Activated T-cell treated with anti-CD3 and anti-CD28 coated beads, Interleukin-2, amount 50 U/mL, for 24 hours (primary cell): ENCODE measurements at places on chromosomes 12 and 14.

GRCh38 chr12:117502633-117503032, 141.2 kb upstream of the NOS1 start:
- no peak for DNase-seq

DNA sequence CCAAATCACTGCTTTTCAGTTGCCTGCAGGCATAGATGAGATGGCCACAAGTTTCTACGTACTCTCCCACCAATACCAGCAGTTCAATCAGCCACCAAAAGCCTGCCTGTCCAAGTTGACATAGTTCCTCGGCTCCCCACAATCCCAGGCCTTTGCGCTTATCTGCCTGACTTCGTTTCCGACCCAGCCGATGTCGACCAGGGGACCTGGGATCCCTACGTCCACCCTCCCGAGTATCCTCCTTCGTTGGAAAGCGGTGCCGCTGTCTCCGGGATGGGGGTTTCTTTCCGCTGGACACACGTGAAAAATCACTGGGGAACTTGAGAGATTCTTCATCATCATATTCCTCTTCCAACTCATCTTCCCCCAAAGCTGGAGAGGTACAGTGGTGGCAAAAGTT, 1.6 kb downstream of the DNAJC14 start:
- no peak for DNase-seq

GRCh38 chr12:92277795-92278194, 132.1 kb upstream of the BTG1 start:
- no peak for DNase-seq

DNA sequence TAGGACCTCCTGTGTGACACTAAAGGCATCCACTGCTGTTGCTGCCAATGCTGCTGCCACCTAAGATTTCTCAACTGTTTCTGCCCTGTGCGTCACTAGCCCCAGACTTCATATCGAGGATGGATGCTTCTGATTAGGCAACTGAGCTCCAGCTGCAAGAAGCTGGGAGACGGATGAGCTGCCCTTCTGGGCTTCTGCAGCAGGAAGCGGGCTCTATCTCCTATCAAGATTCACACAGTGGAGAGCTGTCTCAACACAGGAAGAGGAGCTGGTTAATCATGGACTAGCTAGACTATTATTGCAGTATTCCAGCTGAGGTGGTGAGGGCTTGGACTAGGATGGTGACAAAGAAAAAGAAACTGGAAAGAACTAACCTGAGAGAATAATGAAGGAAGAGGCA, 59.2 kb upstream of the PELI2 start:
- DNase-seq, result no peak

GRCh38 chr12:124655048-124655697, 87.8 kb upstream of the NCOR2 start:
- no peak for DNase-seq

GRCh38 chr12:63086149-63086915, 64.7 kb downstream of the AVPR1A start:
- no peak for DNase-seq

DNA sequence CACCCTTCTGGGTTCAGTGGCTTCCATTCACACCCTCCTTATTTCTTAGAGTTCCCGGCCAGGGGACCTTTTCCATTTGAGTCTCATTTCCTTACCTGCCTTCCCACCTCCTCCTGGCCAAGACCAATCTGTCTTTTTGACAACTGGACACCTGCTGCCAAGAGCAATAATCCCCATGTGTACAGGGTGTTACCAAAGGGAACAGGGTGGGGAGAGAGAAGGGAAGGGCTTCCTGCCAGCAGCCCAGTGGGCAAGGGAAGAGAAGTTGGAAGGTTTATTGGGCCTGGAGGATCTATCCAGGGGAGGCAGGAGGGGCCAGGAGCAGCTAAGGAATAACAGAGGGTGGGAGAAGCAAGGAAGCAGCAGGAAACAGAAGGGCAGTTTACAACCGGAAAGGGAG, 346.2 kb downstream of the C12orf75 start:
- DNase-seq, result no peak

DNA sequence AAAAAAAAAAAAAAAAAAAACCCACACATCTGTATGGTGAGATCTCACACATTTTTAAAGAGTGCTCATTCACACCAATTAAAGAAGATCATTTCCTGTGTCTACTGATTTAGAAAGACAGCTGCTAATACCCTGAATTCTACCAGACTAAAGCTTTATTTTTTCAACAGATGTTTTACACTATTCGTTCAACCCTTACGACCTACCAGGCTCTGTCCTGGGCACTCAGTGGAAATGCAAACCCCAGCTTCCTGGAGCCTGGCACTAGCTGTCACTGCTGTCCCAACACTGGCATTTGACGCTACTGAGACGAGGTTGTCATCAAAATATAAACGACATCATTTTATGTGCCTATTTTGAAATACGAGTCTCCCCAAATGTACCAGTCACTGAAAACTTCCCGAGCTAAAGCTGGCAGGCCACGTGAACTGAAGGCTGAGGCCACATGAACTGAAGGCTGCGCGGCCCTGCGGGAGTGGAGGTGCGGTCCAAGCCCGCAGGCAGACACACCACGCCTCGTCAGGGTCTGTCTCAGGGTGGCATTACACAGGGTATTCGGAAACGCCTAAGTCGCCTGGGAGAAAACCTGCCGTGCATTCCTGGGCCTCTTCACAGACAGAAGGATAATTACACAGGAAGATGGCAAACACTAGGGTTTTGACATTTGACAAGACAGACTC, 27.2 kb downstream of the SLC15A4 start:
- DNase-seq, result no peak

DNA sequence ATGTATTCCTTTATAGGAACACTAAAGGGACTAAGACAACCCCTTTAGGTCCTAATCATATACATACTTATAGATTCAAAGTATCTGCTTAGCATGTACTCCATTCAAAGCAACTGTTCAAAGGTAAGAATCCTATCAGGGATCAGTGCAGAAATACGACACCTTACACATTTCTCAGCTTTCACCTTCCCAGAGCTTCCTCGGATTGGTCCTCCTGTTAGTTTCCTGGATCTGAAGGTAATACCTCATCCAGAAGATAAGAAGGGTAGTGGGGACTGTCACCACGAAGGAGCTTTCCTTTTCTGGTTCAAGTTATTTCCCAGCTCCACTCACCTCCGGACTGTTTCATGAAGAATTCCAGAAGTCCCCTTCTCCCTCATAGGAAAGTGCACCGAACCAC, 38.0 kb downstream of the RCOR1 start:
- no peak for DNase-seq

GRCh38 chr12:14111230-14111865, 129.9 kb upstream of the GRIN2B start:
- no peak for DNase-seq

GRCh38 chr12:21296348-21296747, 38.4 kb downstream of the SLCO1A2 start:
- DNase-seq, result no peak

- DNase-seq, result no peak
Observed at GRCh38 chr12:22366181-22366580, 31.7 kb upstream of the ST8SIA1 start.

GRCh38 chr12:51493281-51493680, 68.7 kb downstream of the SLC4A8 start:
- no peak for DNase-seq

- DNase-seq, result no peak
Observed at GRCh38 chr12:33253178-33253577, 186.4 kb downstream of the SYT10 start.

DNA sequence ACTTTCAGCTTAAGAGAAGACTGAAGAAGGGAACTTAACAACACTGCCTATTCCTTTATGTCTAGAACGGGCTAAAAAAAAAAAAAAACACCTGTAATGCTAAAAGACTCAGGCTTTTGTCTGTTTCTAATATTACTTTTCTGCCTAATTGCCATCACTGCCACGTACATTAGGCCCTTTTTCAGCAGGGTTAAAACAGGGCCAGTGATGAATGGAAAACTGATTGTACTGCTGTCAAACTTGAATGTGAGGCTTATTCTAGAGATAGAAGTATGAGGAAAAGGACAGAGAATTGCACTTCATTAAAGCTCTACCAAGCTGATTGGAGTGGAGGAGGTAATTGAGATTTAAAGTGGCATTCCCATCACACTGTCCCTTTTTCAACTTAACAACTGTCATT, 535.8 kb downstream of the PRKD1 start:
- no peak for DNase-seq

DNA sequence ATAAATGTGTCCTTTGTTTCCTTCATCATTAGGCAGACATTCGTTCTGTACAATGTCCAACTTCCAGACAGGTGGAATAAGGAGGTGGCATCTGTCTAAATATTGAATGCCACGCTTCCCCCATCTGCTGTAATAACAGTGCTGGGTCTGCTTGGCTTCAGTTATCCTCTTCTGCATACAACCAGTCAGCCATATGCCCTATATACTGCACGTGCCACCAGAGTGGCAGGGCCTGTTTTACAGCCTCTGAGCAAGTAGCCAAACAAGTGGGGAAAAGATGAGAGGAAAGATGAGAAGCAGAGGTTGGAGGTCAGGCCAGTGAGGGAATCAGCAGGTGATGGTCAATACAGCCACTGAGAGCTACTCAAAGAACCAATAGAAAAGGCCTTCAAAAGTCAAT, 55.4 kb downstream of the OTX2 start:
- DNase-seq, result no peak

DNA sequence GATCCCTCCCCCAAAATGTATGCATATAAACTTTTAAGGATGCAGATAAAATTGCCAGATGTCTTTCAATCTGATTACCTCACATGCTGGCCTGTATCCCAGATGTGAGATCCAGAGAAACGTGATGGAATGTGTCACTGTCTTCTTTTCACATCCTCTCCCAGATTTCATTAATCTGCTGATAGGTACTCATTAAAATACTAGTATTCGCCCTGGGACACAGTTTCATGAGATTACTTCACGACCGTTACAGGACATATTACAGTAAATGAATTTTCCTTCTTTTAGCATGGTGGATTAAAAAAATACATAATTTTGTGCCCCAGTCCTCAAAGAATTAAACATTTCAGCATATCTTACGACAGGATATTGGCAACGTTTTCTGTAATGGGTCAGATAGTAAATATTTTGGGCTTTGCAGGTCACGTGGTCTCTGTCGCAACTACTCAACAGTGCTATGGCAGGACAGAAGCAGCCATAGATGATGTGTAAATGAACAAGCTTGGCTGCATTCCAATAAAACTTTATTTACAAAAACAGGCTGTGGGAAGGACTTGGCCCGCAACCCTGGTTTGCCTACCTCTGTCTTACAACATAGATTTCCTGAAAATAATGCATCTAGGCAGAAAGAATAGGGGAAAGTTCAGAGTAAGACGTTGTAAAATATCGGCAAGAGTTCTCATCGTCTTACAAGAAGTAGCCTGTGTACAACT, 156.0 kb upstream of the DIO3 start:
- no peak for DNase-seq

DNA sequence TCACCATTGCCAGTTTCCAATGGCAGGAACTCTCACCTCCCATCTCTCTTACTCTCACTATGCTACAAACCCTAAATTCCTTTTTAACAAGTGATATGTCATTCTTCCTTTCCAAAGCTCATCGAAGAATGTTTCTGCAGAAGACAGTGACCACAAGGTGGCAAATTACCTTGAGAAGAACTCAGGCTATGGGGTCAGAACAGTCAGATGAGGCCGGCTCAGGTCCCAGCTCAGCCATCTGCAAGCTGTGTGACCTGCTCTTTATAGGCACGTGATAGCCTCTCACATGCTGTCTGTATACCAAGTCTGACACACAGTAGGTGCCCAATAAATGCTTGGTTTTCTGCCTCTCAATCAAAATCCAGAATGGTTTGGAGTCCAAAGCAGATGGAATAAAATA, 80.7 kb downstream of the FOXN3 start:
- no peak for DNase-seq

GRCh38 chr12:28239918-28240317, 49.7 kb downstream of the CCDC91 start:
- DNase-seq, result no peak

- DNase-seq, result no peak
Observed at GRCh38 chr12:96698965-96699364, 208.1 kb upstream of the NEDD1 start.

- no peak for DNase-seq
Observed at GRCh38 chr14:95268350-95268749, 51.4 kb downstream of the CLMN start.

GRCh38 chr12:51275088-51275487, 4.9 kb upstream of the SMAGP start:
- DNase-seq, result no peak

GRCh38 chr12:132561427-132562156, 48.8 kb downstream of the LRCOL1 start:
- peak; percentile 43 for DNase-seq

- no peak for DNase-seq
Observed at GRCh38 chr14:27410981-27411380, 813.1 kb upstream of the NOVA1 start.

GRCh38 chr14:81859046-81859445, 325.4 kb upstream of the SEL1L start:
- no peak for DNase-seq

- no peak for DNase-seq
Observed at GRCh38 chr12:100913872-100914592, 119.5 kb downstream of the ANO4 start.

- DNase-seq, result no peak
Observed at GRCh38 chr14:54803926-54804537, 98.6 kb downstream of the GCH1 start.

GRCh38 chr14:22536853-22537338, 52.1 kb downstream of the DAD1 start:
- peak; percentile 79 for DNase-seq
